ENCODE measurements at places on chromosomes 6 and 20.
A peak's percentile ranks its signal among the peaks of the same experiment; 100 is the strongest.

DNA sequence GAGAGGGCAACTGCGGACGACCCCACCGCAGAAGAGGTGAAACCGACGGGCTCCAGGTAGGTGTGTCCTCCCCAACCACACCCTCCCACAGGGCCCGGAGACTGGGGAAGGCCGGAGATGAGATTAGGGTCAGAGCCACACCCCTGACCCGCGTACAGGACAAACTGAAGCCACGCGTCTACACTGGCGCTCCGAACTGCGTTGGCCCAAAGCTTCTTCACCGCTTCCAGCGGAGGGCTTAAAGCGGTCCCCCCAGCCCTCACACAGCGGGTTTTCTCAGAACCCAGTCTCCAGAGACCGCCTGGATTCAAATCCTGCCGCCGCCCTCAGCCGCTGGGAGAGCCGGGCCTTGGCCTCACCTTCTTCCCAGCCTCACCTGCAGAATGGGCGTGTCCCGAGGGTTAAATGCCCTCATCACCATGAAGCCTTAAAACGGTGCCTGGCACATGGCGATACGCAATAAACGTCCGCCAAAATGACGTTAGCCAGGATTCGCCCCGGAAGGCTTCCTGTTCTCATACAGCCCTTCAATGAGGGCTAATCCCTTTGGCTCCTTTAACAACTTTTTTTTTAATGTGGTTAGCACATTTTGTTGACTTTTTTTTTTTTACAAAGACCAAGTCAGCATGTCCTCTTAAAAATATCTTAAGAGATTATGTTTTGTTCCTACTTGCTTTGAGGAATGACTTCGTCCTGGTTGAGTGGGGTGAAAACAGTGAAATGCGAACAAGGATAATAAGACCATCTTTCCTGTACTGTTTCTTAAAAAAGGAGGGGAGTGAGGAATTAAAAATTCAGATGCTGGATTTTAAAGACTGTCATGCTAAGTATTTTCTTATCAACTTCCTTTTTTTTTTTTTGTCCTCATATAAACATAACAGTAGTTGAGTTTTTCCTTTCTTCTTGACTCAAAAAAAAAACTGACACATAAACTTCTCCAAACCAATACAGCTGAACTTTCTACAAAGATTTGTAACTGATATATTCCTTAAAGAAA lies 15.1 kb upstream of the ZNF217 start:
- DNase-seq: no peak

DNA sequence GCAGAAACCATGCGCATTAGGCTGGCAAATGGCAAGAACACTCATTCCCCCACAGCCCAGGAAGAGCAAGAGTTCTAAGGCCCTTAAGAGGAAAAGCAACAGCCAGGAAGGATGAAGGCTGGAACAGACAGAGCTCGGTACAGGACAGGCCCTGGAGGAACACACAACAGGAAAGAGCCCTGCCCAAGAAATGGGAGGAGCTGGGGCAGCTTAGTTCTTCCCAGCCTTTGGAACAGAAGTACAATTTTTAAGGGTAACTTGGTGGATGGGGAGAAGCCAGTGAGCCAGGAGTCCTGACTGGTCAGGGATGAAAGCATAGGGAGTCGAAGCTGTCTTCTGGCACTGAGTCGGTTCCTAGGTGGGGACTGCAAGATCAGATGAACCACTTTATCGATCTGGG lies 32.4 kb downstream of the OR2B2 start:
- DNase-seq: no peak

GRCh38 chr6:161021998-161022743 lies 30.6 kb downstream of the MAP3K4 start:
- no peak for DNase-seq

GRCh38 chr20:16965401-16965800 lies 217.2 kb downstream of the OTOR start:
- no peak for DNase-seq

GRCh38 chr6:73704260-73704659 lies 8.3 kb downstream of the CD109 start:
- DNase-seq: peak; percentile 18

DNA sequence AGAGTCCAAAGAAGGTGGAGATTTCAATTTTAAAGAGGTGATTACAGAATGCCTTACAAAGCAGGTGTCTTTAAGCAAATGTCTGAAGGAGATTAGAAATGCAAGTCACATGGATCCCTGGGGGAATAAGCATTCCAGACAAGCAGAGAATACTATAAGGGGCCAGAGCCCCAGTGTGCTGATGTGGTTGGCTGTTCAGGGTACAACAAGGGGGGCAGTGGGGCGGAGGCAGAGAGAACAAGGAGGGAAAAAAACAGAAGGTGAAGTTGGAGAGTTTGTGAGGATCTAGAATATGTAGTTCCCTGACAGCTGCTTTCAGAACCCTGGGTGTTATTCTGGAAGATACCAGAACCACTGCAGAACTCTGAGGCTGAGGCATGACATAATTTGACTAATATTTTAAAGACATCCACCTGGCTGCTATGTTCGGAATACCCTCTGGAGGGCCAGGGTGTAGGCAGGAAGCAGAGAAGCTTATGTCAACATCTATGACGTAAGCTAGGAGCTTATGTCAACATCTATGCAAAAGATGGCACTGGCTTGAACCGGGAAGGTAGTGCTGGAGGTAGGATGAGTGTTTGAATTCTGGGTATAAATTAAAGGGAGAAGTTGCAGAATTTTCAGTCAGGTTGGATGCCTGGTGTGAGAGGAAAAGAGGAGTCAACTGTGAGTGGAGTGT lies 276.3 kb upstream of the AGPAT4 start:
- no peak for DNase-seq

GRCh38 chr6:100433726-100434435 lies 30.8 kb downstream of the SIM1 start:
- no peak for DNase-seq

GRCh38 chr6:6317386-6317785 lies 3.1 kb downstream of the F13A1 start:
- no peak for DNase-seq

DNA sequence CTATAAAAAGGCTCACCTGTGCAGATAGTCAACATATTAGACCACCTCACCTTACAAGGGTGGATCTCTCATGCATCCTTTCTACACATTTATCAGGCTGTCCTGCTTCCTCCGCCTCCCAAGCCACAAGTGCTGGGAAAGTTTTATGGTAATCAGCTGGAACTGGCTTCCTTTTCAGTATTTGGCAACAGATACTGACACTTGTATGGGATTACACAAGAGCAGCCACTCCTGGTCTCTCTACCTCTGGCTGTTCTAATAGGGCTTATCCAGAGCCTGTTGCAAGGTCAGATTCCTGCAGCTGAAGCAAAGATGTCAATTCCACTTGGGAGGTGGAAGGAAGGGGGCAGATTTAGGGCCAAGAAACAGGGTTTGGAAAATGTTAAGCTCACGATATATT lies 503 bp upstream of the GPLD1 start:
- no peak for DNase-seq

DNA sequence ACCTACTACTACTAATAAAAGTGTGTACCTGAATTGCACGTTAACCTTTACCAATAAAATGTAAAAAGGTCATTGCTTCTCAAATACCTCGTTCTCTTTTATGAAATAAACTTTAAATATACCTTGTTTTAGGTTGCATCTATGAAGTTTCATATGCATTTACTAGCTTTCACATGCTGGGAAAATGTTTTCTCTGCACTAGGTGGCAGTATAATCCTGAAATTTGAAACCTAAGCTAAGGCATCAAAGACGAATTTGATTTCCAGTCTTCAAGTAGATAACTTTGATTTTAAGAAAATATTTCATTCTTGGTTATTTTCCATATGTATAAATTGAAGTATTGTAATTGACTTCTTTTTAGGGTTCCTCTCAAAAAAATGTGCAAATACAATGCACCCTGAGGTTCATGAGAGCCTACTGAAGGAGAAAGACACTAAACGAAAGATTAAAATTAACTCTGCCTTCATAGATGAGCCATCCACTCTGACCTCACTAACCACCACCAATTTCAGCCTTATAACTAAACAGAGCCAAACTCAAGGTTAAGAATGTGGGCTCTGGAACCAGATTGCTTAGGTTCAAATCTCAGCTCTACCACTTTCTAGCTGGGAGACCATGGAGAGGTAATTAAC lies 7.3 kb upstream of the COL9A1 start:
- peak; percentile 69 for DNase-seq

- no peak for DNase-seq
Observed at GRCh38 chr6:79984261-79984660, 20.2 kb upstream of the TTK start.

DNA sequence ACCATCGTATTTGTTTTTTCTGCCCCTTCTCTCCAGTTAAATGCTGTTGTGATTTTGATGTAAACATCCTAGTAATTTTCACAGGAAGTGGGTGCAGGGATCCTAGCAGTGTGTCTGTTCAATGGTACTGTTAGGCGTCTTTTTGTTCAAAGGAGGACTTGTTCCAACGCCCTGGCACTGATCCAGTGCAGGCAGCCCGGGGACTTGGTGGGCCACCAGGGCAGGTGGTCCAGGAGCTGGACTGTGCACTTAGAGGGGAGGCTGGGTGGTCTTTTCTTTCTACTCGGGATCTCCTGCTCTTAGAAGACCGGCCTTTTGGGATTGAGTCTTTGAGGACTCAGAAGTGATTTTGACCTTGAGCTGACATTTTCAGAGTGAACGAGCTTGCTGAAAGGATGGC lies 41.1 kb upstream of the NKX2-2 start:
- DNase-seq: peak; percentile 54

GRCh38 chr20:48801197-48801596 lies 26.6 kb downstream of the PREX1 start:
- no peak for DNase-seq

GRCh38 chr6:44049989-44050871 lies 77.0 kb downstream of the MRPL14 start:
- DNase-seq: no peak

- no peak for DNase-seq
Observed at GRCh38 chr20:59837623-59838394, 95.6 kb downstream of the SYCP2 start.

DNA sequence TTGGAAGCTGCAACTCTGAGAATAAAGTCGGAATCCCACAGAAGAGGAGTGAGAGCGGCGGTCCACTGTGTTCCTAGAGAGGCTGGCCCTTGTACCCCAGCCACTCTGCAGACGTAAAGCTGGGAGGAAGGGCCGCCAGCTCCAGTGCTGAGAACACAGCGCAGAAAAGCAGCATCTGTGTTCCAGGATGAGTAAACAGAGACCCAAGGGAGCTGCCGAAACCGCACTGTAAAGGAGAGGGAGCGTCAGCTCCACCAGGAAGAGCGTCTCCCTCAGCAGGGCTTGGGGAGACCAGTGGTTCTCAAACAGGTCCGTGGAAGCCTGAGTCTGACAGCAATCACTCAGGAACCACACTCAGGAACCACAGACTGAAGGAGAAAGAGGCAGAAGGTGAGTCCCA lies 134.0 kb downstream of the WDR27 start:
- no peak for DNase-seq

- no peak for DNase-seq
Observed at GRCh38 chr20:11153819-11154218, 480.0 kb upstream of the JAG1 start.

DNA sequence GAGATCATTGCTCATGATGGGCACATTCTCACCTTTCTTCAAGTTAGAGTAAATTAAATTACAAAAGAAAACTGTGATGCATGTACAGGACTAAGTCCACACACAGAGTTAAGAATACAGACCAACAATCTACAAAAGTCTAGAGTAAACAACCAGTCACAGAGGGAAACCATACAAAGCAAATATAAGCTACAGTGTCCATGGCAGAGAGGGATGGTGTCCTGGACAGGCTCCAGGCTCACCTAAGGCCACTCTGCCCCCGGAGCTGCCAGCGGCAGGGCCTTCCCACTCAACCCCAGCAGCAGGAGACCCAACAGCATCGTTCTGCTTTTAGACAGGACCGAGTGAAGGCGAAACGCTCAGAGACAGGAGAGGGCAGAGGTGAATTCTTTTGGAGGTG lies 16.0 kb downstream of the PDE10A start:
- no peak for DNase-seq

- DNase-seq: no peak
Observed at GRCh38 chr6:34110610-34111009, 35.3 kb downstream of the GRM4 start.

- no peak for DNase-seq
Observed at GRCh38 chr6:52415917-52416628, 4.1 kb upstream of the EFHC1 start.

- no peak for DNase-seq
Observed at GRCh38 chr6:17871836-17872235, 115.6 kb downstream of the KIF13A start.

DNA sequence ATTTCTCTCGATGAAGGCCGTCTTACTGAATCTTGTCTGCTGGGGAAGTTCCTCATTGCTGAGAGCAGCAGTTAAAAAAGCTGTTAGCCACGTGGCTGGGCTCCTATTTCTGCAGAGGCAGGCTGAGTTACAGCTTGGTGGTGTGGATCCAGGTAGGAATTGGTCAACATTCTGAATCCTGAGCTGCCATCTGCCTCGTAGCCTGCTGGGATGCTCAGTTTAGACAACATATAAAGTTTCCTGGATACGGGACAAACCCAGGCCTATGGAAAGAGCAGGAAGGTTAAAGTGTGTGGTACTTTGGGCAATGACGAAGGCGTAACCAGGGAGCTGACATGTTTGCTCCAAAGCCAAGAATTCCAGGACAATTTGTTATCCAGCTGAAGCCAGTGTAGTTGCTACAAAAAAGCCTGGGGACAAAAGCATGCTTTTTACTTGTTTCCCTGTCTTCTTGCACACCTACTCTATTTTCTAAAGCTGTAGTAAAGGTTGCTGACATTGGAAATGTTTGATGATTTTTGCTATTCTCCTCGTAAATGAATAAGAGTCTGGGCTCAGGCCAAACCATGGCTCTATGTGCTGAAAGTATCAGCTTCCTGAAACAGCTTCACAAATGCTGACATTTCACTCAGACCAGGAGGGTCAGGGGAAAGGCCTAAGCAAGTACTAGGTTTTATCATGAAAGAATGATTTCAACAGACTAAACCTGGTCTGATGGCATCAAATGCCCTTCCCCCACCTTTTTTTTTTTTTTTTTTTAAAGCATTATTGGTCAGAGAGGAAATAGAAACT lies 12.4 kb upstream of the MYLK2 start:
- peak; percentile 35 for DNase-seq

DNA sequence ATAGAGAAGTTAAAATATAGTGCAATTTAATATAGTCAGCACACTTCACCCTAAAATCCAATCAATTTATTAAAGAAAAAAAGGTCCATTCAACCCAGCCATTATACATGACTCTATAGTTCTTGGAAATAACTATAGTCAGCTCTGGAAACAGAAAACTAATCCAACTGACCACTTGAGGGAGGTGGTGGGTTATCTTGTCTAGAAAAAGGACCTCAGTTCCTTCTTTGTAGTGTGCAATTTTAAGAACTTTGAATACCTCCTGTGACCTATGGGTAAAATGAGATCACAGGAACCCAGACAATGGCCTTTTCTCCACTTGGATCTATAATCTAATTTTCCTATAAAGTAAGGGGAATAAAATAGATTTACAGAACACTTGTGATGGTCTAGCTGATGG lies 163.6 kb upstream of the CENPW start:
- no peak for DNase-seq

Measured in Ammon's horn (tissue), 1 donor.